ENCODE measurements at places on chromosomes 3 and 15. TPM values are rescaled to one million over a fixed set of nuclear protein-coding genes. Genes with fewer than 3 reads are reported as not detected.

The C3orf70 gene
- not detected for total RNA-seq

The GALNT15 gene
- 0.10 TPM for total RNA-seq

The NEK11 gene
- 5.7 TPM for total RNA-seq

The ALG3 gene
- total RNA-seq: 32.7 TPM

- no peak for DNase-seq
Observed at GRCh38 chr3:85758442-85758841, 799.7 kb downstream of the CADM2 start.

GRCh38 chr3:43691120-43691995 is 620 bp downstream of the ABHD5 start:
- DNase-seq: no peak

- no peak for DNase-seq
Observed at GRCh38 chr3:23481011-23481615, 278.0 kb downstream of the UBE2E2 start.
